ENCODE measurements at places on chromosomes 5 and 9.

DNA sequence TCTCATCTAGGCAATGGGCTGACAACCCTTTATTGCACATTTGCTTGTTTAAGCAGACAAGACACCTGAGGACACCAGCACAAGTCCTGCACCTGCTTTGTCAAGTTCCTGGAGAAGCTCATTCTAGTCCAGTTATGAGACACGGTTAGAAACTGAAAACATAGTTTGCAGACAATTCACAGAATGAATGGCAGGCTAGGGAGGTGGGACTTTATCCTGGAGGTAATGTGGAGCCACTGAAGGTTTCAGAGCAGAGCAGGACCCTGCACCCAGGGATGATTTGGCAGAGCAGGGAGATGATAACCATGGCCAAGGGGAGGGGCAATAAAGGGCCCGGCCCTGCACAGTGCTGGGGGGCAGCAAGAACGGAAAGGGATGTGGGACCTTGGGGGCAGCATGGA is 50.7 kb upstream of the SLC25A51 start:
- no peak for DNase-seq

- no peak for DNase-seq
Measured at GRCh38 chr9:136552117-136552703, 6.4 kb upstream of the NOTCH1 start.

GRCh38 chr5:151721812-151722391 is 35.2 kb upstream of the SPARC start:
- DNase-seq: no peak

- DNase-seq: no peak
Measured at GRCh38 chr9:91166796-91167366, 194.8 kb downstream of the AUH start.

- DNase-seq: no peak
Measured at GRCh38 chr9:98627296-98627695, 81.4 kb downstream of the GABBR2 start.

GRCh38 chr5:756865-757345 is 27.6 kb downstream of the ZDHHC11B start:
- no peak for DNase-seq

GRCh38 chr5:142421621-142422397 is 97.0 kb upstream of the SPRY4 start:
- no peak for DNase-seq

- no peak for DNase-seq
Measured at GRCh38 chr9:105069696-105070095, 141.7 kb upstream of the ABCA1 start.

GRCh38 chr9:99128133-99128406 is 23.2 kb downstream of the TGFBR1 start:
- no peak for DNase-seq

- no peak for DNase-seq
Measured at GRCh38 chr9:18749711-18750110, 275.8 kb downstream of the ADAMTSL1 start.

DNA sequence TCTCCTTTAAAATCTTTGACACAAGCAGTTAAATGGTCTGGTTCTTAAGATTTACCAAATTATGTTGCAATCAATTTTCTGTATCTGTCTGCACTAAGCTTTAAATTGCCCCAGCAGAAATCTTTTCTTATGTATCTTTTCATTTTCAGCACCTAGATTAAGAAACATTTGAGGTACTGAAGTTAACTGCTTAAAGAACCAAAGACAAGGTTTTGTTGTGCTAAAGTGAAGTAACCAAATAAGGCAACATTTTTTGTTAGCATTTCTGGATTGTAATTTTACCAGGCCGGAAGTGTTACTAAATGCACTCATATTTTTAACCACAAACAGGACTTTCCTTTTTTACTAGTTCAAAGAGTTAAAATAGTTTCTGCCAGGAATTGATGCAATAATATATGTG is 24.1 kb upstream of the MTAP start:
- no peak for DNase-seq

DNA sequence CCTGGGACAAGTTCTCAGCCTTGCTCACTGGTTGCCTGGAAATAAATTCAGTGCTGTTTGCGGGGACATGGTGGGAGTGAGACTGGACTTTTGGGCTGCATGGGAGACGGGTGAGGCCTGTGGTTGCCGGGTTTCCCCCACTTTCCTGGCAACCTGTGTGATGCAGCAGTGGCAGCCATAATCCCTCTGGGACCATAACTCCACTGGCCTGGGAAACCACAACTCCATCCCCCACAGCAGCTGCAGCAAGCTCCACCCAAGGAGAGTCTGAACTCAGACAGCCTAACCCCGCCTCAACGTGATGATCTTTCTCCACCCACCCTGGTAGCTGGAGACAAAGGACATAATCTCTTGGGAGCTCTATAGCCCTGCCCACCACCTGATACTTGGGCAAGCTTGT is 349.9 kb downstream of the PIK3R1 start:
- no peak for DNase-seq

- DNase-seq: no peak
Measured at GRCh38 chr5:66974256-66974655, 222.3 kb downstream of the CD180 start.

DNA sequence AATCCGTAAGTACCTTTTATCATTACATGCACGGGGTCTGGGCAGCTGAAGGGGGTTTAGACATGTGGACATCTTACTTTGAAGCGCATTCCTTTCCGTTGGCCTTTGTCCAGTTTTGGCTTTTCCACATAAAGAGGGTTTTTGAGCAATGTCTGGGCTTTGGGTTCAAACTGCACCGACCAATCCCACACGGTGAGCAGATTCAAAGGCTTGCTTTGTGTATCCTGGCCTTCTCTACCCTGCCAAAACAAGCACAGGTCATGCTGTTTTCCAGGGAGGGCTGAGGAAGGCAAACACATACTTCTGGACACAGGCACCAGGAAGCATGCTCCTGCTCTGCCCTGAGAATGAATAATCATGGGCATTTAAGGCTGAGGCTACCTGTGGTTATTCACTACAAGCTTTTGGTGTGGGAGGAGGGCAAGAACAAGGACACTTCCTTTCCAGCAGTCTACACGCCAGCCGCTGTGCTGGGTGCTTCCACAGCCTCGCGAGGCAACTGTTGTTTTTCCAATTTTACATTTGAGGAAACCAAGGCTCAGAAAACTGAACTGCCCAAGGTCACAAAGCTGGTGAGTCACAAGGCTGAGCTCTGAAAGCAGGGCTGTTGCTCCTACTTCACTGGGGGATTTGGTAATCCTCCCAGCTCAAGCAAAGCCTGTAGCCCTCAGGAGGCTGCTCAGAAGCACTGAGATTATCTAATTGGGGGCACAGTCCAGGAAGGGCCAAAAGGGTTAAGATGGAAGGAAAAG is 59.8 kb upstream of the GOLPH3 start:
- no peak for DNase-seq

DNA sequence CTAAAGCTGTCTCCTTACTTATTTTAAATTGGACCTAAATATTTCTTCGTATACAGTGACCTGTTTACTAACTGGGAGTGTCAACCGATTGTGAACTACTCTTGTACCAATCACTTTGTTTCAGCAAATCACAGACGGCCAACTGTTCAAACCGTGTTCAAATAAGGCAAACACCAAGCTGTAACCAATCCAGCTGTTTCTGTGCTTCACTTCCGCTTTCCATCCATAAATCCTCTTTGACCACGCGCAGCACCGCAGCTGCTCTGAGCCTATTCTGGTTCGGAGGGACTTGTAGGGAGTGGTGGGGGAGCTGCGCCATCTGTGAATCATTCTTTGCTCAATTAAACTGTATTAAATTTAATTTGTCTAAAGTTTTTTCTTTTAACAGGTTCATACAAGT is 4.8 kb upstream of the FAM240B start:
- DNase-seq: no peak

DNA sequence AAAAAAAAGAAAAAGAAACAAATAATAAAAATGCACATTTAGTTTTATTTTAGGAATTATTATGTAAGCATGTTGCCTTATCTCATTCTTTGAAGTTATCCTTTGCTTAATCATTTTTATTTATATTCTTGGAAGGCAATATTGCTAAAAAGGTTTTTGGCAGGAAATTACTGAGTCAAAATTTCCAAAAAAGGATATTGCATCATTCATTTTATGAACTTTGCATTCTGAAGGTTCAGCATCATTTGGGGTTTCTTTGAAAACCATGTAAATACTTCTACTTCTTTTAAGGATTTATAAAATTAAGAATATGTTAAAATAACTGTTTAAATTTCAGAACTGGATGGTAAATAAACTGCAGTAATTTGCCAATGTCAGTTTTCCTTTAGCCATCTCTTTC is 94.2 kb upstream of the CTNND2 start:
- DNase-seq: no peak

GRCh38 chr5:148290271-148291195 is 21.7 kb upstream of the SPINK7 start:
- no peak for DNase-seq

DNA sequence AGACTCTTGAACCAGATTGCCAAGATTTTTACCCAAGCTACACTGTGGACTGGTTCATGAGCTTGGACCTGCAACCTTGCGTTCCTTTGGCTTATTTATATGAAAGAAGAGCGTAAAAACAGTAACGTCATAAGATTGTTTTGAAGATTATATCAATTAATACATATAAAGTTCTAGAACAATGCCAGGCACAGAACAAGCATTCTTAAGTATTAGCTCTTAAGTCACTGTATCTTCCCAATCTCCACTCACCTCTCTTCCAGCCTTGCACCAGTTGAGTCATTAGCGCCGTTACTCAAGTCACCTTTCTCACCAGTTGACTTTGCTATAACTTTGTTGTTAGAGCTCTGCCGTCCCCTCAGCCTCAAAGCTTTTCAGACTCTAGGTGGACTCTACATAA is 415.7 kb downstream of the PLK2 start:
- DNase-seq: no peak

GRCh38 chr9:132645306-132645705 is 24.5 kb downstream of the DDX31 start:
- DNase-seq: no peak

DNA sequence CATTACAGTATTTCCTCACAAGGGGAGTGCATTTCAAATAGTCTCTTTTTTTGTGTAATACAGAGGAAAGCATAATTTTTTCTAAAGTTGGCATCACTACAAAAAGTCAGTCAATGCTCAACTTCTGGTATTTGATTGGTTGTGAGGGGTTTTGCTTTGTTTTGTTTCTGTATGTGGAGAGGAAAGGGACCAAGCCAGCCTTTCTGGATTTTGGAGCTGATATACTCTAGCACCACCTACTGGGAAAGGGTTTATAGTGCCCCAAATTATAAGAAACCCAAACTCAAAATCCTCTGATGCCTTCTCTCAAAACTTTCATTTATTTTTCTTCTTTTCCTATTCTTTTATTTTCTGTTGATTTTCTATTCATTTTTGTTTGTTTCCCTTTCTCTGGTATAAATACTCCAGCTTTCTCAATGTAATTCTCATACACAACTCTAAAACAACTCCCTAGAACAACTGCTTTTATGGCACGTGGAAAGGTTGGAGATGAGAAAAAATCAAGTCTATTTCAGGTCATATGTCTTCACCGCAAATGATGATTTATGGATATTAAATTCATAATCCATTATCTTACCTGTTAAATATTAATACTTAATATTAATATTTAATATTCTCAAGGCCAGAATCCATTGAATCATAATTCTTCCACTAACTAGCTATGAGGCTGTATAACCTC is 69.5 kb upstream of the ANXA1 start:
- DNase-seq: peak; percentile 23

- DNase-seq: no peak
Measured at GRCh38 chr9:117151716-117152115, 263.1 kb downstream of the ASTN2 start.
